ENCODE measurements at places on chromosomes 6 and 20.
A peak's percentile ranks its signal among the peaks of the same experiment; 100 is the strongest.

DNA sequence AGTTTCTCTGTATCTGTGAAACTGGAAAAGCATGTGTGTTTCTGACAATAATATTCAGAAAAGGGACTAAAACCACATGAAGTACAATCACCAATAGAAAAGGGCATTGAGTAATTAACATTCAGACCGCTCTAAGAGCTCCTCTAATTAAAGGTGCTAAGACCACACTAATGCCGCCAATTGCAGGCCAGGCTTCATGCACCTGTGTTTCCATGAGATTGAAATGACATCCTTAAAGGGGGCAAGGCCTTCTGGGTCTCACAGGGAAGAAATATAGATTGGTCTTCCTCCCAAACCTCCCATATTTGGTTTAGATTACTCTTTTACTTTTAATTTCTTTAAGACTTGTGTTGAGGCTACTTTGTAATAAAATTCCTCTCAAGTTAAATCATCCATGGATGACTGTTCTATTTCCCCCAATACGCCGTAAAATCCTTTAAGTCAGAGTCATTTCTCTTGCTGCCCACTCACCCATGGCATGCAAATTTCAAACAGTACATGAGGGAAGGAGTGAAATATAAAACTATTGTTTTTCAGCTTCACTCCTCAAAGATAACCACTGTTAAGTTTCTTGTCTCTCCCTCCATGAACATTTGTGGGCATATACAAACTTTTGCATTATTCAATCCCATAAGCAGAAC is 110.6 kb downstream of the UBE3D start:
- DNase-seq = no peak

DNA sequence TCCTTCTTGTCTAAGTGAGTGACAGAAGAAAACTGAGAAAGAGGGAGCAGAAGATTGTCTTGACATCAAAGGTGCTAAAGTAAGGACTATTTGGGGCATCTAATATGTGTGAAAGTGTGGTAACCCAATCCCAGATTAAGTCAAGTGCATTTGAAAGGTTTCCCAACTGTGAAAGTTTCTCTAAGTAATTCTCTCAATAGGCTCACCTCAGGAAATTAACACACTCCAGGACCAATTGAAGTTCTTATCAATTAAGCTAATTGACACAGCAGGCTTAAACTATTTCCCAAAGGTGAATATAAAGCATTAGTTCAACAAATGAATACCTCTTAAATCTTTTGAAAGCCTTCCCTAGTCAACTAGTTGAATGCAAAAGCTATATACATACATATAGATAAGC is 212.8 kb upstream of the FUT9 start:
- no peak for DNase-seq

GRCh38 chr6:15936503-15936902 is 192.4 kb upstream of the MYLIP start:
- DNase-seq = no peak

DNA sequence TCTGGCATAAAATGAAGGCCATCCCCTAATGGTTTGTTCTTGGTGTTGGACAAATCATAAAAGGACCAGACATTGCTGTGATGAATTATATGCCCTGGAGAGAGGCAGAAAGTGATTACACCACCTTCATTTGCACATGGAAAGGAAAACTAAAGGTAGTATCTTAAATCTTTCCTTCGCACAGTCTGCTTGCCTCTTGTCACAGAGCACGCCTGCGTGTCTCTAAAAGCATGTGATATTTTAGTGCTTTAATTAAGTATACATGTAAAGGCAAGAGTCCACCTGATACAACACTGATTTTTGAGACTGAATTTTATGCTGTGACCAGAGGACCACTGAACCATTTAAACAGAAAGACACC is 28.8 kb upstream of the PLAGL1 start:
- no peak for DNase-seq

GRCh38 chr20:50932691-50933280 is 1.5 kb upstream of the ADNP start:
- DNase-seq = no peak

DNA sequence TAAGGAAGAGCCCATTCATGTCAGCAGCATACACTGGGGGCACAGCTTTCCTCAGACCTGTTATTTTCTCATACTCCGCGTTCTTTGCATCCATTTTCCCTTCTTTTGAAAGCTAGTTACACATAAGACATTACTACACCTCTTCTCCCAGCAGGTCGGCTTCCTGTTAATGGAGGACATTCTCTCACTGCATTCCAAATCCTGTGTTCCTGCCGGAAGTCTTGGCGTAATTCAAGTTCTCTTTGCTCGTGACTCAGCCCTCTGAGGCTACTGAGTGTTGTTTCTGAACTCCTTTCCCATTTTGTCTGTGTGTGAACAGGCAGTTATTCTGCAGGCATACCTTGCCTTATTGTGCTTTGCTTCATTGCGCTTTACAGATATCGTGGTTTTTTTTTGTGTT is 97.5 kb upstream of the ZBTB24 start:
- DNase-seq = no peak

DNA sequence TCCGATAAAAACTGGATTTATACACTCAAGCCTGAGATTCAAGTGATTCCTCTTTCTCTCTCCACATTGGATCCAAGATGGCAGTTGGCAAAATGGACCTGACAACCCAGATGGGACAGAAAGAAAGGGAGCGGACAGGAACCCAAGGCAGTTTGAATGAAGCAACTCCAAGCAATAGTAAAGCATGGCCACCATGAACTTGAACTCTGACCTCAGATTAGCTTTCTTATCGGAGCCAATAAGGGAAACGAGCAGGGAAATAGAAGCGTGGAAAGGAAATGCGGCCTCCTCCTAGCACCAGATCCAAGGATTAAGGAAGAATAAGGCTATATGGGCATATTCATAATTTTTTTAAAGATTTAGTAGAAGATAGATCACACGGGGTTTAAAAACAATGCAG is 213.4 kb upstream of the RIN2 start:
- no peak for DNase-seq

DNA sequence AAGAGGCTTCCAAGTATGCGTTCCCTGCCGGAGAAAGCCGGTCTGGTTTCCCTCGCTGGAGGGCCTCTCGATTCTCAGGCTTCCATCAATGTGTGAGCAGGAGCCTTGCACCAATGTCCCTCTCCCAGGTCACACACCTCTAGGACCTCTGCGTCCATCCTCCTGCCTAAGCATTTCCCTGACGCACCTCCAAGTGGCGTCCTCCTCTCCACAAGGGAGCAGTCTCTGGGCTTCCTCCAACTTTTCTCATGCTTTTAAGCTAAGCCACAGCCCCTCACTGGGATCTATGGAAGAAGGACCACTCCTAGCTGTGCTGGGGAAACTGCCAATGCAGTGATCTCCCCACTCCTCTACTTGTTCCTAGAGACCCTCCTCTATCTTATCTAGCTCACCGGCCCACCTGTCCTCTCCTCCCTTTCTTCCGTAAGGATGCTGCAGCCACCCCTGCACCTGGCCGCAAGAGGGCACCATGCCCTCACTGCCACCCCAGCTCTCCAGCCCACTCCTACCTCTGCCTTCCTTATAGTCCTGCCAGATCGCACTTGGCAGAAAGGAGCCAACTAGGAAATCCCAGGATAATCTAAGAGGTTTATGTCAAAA is 258.7 kb downstream of the LRFN2 start:
- DNase-seq = no peak

DNA sequence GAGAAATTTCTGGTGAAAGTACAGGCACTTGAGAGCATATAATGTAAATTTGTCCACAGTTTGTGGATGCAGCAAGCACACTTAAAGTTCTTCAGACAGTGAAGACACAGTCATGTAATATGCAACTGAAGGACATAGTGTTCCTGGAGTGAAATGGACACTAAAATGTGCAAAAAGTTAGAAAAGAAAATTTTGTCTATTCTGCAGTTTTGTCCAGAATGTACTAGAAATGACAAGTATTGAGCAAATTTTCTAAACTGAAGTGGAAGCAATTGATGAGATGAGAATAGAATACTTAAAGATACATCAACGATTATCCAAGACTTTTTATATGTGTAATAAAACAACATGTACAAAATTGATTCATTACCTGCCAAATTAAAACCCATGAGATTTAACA is 647.0 kb upstream of the IMPG1 start:
- no peak for DNase-seq

- no peak for DNase-seq
These were observed 5.2 kb upstream of the HINT3 start for GRCh38 chr6:125951323-125951722.

DNA sequence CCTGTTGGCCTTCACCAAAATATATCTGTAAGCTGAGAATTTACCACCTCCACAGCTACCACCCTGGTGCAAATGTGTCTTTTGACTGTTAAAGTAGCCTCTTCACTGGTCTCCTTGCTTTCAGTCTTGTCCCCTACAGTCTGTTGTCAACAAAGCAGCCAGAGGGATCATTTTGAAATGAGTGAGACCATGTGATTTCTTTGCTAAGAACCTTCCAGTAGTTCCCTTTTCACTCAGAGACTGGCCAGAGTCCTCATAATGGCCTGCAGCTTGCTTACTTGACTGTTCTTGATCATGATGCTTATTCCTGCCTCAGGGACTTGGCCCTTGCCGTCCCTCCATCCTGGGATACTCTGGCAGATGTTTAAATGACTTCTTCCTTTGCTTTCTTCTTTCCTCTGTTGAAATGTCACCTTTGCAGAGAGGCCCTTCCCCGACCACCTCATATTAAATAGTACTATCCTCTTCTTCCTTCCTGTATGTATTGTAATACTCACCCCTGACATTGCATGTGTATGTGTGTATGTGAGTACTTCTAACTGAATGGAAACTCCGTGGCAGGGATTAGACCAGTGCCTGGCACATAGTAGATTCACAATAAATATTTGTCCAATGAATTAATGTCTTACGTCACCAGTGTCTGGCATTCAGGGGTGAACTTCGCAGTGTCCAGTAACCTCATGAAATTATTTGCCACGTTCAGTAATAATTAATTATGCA is 5.0 kb downstream of the MANBAL start:
- no peak for DNase-seq

DNA sequence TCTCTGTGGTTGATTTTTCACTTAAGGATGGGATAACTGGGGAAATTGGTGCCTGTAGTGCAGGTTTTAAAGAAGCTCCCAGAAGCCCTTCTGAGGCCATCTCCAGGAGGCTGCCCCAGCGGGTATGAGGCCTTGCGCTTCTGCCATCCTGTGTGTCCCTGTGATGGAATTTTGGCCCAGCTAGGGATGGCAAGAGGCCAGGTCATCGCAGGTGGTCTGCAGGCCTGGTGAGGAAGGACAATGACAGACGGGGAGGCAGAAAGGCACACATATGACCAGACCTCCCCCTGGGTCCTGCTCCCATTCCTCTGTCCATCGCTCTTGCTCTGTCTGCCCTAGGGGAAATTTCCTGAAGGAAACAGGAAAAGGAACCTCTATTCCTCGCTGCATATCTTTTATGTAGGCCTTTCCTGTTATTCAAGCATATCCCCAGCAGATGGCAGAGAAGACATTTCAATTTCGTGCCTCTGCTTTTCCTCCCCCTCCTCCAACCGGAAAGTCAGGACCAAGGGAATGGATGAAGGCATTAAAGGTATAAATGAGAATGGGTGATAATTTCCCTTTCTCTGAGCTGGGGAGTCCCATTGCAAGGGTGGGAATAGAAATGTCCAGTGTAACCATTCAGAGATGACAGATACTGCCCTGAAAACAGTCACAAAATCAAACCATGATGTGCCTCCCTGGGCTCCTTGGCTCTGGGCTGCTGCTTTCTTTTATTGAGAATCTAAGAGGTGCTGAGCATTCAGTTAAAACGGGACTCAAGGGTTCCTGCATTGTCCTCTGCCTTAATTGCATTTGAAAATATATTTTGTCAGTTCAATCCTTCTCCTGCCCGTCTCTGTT is 17.6 kb upstream of the HLA-F start:
- DNase-seq = peak; percentile 61

- no peak for DNase-seq
These were observed 199.4 kb upstream of the ZNF217 start for GRCh38 chr20:53792946-53793536.

GRCh38 chr6:148329596-148330381 is 12.8 kb upstream of the SASH1 start:
- no peak for DNase-seq

DNA sequence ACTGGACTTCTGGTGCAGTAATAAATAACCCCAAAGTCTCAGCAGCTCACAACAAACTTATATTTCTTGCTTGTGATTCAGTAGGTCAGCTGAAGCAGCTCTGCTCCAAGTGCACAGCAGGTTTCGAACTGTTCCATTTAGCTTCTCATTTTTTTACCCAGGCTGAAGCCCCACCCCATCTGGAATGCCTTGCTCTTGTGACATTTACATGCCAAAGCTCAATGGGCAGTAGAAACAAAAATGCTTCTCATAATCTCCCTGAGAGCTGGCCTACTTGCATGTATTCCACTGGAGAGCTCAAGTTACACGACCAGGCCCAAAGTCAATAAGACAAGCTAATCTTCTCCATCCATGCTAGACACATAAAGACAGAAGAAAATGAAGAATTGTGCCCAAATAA is 165.2 kb downstream of the HAO1 start:
- no peak for DNase-seq

GRCh38 chr6:148566664-148567350 is 180.0 kb upstream of the UST start:
- DNase-seq = no peak

- no peak for DNase-seq
These were observed 21.7 kb upstream of the DAAM2 start for GRCh38 chr6:39770446-39770845.

DNA sequence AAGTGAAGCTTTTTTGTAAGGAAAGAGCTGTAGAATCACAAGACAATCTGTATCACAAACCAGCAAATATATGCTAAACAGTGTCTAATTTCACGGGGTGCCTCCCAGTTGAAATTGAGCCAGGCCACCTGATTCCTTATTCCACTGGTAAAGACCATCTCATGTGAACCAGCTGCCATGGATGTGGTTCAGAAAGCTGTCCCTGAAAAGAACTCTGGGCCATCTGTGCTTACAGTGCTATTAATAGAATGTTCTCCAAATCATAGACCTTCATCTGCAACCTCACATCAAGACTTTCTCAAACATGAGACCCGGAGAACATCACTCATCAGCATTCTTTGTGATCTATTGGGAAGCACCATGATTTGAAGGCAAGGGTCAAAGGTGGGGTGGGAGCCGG is 89.7 kb downstream of the FBXO5 start:
- no peak for DNase-seq

- DNase-seq = no peak
These were observed 100.3 kb downstream of the REV3L start for GRCh38 chr6:111382476-111383294.

DNA sequence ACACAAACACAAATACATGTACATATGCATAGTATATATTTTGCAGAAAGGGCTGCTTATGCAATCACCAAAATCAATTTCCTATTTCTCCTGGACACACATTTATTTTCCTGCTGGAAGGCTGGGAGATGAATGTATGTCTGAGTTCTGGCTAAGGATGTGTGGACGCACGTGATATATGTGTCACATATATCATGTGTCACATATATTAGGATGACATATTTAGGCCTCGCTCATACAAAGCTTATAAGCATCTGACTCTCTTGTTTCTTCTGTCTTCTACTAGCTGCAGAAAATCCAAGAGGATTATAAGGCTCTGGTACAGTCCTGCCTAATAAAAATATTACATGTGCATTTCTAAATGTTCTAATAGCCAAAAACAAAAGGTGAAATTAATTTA is 47.2 kb upstream of the TFAP2D start:
- no peak for DNase-seq
